ENCODE measurements at places on chromosomes 5 and 9.

- DNase-seq, result peak; percentile 7
Observed at GRCh38 chr5:134177369-134178095, 782 bp upstream of the SKP1 start.

GRCh38 chr9:69317081-69317480 lies 7.9 kb upstream of the ENTREP1 start:
- no peak for DNase-seq

- DNase-seq, result no peak
Observed at GRCh38 chr9:76419782-76420380, 25.7 kb upstream of the RFK start.

- no peak for DNase-seq
Observed at GRCh38 chr9:123373946-123374345, 17.9 kb downstream of the CRB2 start.

GRCh38 chr5:80103371-80103770 lies 68.2 kb downstream of the THBS4 start:
- no peak for DNase-seq

DNA sequence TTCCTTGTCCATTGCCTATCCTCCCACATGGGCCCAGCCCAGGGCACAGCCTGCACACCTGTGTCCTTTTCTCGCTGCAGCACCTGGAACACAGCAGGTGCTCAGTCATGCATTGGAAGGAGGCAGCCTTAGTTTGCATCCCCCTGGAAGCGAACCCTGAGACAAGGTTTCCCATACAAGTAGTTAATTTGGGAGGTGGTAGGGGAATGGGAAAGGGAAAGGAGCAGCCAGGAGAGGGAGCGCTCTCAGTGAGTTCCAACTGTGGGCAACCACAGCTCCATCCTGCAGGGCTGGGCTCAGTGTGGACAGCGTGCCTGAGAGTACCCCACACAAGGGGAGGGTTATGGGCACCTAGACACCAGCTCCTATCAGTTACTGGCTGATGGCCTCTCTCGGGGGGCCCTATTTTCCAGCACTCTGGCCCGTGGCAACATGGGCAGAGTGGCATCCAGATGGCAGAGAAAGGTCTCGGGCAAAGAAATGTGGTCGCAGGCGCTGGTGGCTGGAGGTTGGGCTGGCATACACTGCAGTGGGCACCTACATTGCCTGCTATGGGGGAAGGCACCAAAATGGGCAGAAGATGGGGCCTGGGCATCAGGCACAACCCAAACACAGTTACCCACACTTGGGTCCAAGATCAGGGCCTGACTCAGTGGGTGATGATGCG lies 50.1 kb downstream of the TSPAN17 start:
- no peak for DNase-seq

DNA sequence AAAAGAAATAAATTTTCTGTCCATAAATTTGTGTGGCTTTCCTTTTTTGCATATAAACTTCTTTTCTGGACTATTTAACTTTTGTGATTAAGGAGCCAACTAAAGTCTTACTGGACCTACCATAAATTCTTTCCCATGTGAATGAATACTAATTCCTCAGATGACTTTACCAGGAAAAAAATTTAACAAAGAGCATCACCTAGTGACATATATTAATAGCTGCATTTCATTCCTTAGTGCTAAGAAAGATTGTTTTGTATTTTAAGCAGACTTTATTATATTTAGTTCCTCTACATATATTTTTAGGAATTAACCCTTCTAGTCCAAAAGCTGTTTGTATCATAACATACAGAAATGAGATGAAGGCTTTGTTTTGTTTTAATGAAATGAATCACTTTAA lies 64.4 kb downstream of the C9orf85 start:
- no peak for DNase-seq

DNA sequence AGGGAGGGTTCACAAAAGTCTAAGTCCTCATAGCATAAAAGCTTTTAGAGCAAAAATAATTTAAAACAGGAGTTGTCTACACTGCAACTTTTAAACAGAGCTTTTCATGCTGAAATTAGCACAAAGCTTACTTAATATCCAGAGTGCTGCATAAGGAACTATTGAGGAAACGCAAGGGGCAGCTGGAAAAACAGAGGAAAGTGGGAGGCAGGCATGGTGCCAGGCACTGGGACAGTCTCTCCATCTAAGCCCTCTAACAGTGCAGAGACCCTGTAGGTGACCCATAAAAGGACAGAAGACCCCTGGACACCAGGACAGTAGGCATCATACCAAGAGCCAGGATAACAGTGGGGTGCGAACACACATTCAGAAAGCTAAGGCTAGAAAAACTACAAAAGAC lies 49.3 kb downstream of the ADAMTS12 start:
- no peak for DNase-seq

DNA sequence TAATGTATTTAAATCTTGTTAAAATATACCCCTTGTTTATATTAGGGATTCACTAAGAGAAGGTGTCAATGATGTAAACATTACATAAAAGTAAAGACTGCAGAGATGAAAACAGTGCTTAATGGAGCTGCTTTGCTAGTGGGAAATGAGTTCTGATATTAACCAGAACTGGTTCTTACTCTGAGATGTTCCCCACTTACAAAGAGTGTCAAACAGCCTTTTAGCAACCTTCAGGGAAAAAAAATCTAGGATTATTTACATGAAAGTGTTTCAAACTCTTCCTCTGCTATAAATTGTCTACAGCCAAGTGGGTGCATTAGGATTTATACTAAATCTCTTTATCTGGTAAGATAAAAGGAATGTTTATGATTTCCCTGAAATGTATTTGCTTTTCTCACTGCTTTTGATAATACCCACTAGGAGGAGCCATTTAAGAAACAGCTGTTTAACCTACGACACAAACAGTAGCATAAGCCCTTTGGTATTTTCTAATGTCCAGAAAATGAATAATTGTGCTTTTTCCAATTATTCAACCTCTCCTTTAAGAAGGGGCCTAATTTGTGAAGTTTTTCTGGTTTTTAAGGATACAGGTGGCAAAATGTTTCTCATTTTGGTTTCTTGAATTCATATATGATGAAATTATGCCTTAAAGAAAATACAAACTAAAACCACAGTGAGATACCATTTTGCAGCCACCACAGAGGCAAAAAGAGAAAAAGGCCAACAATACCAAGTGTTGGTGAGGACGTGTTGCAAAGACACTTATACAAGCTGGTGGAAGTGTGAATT lies 186.3 kb downstream of the TLE4 start:
- no peak for DNase-seq

GRCh38 chr5:75729321-75729720 lies 12.1 kb upstream of the POC5 start:
- DNase-seq, result no peak

GRCh38 chr9:131255676-131256197 lies 20.6 kb downstream of the FAM78A start:
- no peak for DNase-seq

DNA sequence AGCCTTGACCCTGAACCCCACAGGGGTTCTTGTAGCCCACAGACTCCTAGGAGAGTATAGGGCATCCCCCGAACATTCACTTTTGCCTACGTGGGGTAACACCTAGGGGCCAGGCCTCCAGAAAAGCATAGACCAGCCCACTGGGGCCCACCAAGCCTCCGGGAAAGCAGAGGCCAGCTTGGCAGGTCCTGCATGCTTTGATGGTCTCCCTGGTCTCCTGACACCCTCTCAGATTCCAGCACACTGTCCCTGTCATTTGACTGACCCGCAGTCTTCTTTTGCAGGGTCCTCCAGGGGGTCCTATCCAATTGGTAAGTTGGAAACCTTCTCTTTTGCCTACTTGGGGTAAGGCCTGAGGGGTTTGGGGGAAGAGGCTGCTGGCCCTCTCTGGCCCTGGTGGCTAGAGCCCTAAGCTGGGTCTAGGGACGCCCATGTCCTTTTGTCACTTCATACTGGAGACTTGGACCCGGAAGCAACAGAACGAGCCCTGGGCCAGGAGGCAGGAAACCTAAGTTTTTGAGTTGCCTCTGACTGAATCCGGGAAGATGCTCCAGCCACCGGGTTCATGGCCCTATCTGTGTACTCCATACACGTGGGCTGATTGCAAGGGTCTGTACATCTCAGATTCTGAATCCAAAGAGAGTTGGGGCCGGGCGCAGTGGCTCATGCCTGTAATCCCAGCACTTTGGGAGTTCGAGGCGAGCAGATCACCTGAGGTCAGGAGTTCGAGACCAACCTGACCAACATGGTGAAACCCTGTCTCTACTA lies 20.9 kb upstream of the ORM1 start:
- DNase-seq, result no peak

GRCh38 chr9:83560169-83560826 lies 22.1 kb upstream of the FRMD3 start:
- no peak for DNase-seq

- no peak for DNase-seq
Observed at GRCh38 chr5:145697251-145697990, 137.7 kb downstream of the PRELID2 start.

DNA sequence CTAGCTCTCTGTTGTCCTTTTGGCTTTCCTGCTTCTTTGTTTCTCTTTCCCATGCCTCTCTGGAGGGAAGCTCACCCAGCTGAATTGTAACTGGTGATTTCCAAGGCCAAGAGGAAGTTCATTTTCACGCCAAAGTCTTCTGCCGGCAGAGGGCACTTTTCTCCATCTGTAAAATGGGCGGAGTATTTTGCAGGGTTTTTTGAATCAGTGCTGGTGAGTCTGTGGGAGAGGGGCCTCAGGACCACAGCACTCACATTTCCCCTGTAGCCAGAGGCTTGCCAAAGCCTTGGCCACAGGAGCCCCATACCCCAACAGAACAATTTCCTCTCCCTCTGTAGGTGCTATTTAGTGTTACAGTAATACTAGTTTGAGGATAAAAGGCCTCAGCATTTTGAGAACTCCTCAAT lies 42.3 kb upstream of the MATR3 start:
- no peak for DNase-seq

- DNase-seq, result no peak
Observed at GRCh38 chr5:157827423-157827822, 31.5 kb downstream of the CLINT1 start.

- no peak for DNase-seq
Observed at GRCh38 chr5:122352331-122352730, 40.3 kb downstream of the SNCAIP start.

DNA sequence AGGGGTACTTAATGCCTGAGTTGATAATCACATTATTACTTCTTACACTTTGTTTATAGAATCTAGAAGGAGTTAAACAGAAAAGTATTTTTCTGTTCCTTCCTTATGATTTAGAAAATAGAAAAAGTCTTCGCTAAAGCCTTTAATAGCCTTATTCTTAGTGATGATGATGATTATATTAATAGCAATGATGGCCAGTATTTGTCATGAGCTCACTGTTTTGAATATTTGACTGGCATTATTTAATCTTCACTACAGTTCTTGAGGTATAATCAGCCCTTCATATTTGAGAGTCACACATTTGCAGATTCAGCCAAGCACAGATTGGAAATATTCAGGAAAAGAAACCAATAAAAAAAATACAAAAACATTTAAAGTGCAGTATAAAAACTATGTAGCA lies 23.3 kb downstream of the NIPBL start:
- DNase-seq, result no peak

DNA sequence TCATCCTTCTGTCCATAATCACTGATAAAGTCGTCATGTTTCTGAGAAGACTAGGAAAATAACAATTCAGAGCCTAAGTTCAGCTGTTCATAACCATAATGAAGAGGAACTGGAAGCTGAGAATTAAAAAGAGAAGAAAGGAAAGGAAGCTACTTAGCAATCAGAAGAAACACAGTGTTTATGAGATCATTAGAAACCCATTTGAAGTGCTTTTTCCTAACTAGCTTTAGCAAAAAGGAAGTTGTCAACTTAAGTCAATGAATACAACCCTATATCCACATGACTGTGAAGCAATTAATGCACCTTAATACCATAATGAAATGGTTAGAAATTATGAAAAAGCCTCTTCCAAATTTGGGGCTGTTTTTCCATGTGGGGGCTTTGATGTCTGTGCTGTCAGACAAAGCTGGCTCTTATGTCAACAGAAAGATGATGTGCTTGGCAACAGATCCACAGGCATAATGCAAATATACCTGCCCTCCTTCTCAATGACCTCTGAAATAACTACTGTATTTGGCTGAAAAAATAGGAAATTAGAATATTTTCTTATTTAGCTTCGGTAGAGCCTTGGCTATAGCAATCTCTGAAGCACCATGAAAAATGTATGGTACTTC lies 463.5 kb downstream of the RASEF start:
- no peak for DNase-seq

DNA sequence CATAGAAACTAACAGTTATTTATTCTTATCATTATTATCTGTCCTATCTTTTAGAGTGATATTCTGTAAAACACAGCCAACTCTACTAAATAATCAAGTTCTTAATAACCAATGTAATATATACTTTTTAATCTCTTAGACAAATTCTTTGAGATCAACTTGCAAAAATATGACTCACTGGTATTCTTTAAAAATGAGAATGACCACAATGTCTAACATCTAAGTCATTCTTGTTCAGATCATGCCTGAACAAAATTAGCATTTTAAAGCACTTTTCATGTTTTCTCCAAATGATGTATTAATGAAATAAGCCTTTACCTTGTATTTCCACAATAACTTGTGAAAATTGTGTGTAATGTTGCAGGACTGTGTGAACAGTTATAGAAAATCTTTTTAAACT lies 356.9 kb upstream of the RGMB start:
- DNase-seq, result no peak

DNA sequence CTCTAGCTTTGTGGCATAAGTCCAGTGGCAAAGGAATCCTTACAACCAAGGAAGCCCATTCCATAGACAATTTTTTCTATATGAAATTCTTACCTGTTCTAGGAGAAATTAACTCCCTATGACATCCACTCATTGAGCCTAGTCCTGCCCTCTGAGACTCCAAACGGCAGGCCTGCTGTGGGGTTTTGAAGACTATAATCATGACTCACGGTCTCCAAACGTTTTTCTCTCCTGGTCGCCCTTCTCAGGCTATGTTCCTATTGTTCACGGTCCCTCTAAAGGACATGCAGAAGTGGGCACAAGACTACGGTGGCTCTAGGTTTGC lies 611 bp downstream of the EXOSC3 start:
- DNase-seq, result no peak

DNA sequence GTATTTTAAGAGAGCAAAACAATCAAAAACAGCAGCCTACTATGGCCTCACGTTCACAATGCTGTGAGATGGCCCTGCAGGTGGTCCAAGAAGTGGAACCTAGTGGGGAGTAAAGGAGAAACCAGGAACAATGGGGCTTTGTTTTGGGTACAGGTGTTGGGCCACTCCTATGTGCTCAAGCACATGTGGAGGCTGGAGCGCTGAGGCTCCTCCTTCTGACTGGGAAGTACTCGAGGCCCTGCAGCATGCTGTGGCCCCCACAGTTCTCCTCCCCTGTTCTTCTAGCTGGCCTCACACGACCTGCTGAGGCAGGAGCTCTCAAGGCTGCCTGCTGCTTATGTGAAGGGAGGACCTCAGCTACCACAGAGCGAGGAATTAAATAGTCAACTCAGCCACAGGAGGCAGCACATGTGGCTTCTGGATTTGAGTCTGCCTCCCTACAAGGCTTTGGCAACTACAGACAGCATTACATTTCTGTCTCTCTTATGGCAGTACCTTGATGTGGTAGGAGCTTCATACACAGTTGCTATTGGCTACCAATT lies 482.3 kb downstream of the SPOCK1 start:
- DNase-seq, result no peak

DNA sequence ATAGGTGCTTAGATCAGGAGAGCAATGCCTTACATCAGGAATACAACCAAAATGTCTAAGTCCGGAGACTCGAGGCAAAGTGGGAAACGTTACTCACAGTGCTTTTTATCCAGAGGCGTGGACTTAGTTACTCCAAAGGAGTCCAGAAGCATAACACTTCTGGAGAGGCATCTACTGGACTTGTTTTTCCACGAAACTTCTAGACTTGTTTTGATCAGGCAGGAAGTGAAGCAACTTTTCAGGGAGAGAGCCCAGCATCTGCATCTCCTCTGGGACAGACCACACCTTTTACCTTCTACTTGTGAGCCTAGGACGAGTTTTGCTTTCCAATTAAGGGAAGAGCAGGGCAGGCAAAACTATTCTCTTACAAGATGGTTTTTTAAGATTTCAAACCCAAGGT lies 1.2 kb upstream of the TJP2 start:
- no peak for DNase-seq

All from urinary bladder (tissue), 4 donors.